ENCODE measurements at places on chromosomes 5 and 9.

- DNase-seq: no peak
Observed at GRCh38 chr5:135081240-135081639, 47.2 kb upstream of the PITX1 start.

DNA sequence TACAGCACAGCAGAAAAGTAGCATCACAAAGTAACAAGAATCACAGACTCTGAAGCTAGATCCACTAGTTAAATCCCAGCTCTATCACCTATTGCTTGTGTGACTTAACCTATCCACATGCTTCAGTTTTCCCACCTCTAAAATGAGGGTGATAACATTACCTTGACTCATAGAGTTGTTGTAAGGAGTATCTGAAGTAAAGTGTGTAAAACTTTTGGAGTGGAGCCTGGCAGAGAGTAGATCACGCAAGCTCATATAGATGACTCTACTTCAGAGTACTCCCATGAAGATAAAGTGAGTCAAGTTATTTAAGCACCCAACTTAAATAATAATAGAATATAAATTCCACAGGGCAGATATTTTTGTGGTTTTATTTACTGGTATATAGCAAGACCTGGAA, 94.5 kb upstream of the FER start:
- no peak for DNase-seq

- DNase-seq: no peak
Observed at GRCh38 chr9:33379666-33380389, 22.5 kb downstream of the AQP7 start.

- no peak for DNase-seq
Observed at GRCh38 chr9:93234600-93234999, 50.7 kb downstream of the WNK2 start.

DNA sequence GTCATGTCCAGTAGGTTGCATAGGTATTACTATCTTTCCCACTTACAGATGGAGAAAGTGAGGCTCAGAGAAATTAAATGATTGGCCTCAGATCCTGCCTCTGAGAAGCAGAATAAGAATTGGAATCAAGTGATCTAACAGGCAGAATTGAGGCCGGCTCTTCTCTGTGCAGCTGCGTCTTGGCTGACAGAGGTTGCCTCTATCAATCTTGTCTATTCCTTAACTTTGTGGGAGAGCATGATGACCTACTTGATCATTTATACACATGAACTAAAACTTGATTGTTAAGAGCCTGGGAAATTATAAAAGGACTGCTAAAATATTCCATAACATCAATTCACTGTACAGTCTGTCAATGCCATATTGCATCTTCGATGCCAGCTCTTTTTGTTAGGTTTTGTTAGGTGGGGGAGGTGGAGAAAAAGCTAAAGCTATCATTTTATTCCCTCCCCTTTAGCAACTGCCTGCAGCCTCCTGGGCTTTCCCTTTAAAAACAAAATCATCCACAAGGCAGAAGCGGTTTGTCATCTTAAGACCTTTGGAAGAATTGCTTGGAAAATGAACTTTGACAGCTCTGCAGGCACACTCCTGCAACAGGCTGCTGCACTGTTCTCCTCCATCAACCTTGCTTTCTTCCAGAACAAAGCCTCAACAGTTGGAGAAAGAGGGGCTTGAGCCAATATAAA, 247.4 kb downstream of the SMARCA2 start:
- no peak for DNase-seq

DNA sequence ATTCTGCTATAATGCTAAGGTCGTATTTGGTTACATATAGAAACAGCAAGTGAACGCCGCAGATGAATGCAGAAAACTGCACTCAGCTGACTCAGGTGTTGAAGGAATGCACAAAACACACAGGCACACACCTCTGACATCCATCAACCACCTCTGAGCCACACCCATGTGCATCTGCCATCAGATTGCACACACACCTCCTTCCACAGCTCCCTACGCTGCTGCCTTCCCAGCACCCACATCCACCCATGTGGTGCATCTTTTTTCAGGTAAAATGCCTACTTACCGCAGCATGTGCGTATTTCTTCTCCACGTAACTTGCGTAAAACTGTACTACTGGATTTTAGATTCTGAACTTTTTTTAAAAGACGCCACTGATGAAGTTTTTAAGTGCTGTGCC, 7.1 kb downstream of the STK10 start:
- no peak for DNase-seq

DNA sequence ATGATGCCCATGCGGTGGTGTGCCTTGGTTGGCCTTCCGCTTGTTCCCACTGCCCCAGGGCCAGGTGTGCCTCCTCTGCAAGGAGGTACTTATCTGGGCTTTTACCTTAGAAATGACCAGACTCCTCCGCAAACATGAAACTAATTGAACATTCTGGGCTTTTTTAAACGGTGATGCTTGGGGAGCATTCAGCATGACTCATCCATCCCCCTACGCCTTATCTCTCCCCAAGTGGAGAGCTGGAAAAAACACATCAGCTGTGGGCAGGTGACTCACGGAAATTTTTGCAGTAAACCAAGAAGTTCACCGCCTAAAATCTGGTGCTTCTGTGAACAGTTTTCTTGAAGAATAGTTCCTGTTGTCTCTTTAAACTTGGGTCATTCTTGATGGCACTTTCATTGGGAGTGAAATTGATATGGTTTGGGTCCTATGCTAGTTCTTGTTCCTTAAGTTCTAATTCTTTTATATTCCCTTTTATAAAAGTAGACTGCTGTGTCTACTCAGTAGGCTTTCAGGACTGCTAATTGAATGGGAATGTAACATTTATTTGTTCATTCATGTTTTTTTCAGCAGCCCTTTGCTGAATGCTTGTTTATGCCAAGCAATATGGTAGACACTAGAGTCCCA, 39.6 kb downstream of the SFXN1 start:
- peak; percentile 71 for DNase-seq

DNA sequence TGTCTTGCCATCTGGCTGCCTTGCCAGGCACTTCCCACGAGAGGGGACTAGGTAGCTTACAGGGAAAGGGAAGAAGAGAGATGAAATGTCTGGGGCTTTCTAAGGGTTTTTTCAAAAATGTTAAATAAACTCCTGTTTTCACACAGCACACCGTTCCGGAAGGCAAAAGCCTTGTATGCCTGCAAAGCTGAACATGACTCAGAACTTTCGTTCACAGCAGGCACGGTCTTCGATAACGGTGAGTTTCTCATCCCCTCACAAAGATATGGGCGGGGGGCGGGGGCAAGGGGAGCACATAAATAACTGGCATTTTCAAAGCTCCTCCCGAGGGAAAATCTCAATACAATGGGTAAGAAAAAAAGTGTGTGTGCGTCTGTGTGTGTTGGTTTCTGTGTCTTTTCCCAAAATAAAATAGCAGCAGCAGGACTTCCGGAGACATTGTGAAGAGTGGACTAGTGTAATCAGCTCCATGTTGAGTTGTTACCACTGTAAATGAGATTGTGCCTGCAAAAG, 189.6 kb downstream of the NR3C1 start:
- no peak for DNase-seq

DNA sequence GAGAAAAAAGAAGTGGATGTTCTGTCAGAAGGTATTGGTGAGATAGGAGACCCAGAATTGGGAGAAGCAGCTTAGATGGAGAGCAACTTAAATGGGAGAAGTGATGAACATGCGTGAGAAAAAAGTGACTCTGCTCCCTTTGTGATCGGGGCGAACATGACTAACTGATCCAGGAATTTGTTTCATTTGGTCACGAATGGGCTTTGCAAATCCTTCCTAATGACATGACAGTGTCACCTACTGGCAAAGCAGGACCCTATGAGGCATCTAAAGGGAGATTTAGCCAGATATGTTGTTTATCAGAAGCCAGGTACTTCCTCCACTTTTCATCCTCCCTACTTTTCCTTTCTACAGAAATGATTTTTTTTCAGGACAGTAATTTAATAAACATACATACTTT, 787.4 kb upstream of the RGMB start:
- DNase-seq: no peak

- no peak for DNase-seq
Observed at GRCh38 chr9:129773262-129774048, 20.6 kb upstream of the PTGES start.

GRCh38 chr9:3873818-3874217, 348.0 kb upstream of the RFX3 start:
- DNase-seq: no peak

GRCh38 chr5:6478793-6479192, 30.1 kb downstream of the UBE2QL1 start:
- no peak for DNase-seq

DNA sequence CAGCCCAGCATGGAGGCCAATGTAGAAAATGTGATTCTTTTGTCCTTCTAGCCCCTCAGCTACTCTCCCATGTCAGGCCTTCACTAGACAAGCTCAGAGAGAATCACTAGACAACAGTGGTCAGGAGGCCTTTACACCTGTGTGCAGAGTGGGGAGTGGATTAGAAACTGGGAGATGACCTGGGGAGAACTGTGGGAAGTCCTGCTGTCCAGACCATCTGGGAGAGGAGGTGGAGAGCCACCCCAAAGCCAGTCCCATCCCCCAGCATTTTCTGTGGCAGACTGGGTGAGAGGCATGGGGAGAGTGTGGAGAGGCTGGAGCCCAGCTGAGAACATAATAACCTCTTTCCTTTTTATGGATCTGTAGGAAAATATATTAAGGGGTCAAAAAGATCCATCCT, 452.0 kb upstream of the DMAC1 start:
- no peak for DNase-seq

GRCh38 chr5:29697785-29698414, 1495.6 kb upstream of the CDH6 start:
- DNase-seq: no peak

DNA sequence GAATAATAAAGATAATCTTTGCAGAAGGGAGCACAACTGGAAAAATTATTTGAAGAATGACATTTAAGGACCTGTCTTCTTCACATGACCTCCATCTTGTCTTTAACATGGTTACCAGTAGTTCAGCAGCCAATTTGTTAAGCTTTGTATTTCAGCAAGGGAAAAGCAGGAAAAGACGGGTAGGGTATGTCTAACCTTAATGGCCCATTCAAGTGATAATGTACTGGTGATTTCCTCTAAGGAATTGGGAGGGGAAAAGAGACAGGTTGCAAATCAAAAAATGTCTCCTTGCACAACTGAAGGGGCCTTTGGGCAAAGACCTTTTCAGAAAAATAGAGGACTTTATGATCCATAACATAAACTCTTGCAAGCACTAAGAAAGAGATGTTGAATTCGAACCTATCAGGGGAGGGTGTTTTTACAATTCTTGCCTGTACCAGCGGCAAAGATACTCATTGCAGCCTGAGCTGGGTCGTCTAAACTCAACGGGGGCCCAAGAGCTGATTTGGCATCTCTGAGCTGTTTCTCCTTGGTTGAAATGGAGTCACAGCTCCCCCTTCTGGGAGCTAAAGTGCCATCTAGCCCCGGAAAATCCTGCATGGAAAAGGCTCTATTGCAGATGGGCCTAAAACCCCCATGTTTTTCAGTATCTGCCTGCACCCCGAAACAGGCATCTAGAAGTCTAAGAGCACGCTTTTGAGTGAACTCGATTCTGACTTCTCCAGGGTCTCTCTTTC, 3.8 kb downstream of the BRINP1 start:
- no peak for DNase-seq

DNA sequence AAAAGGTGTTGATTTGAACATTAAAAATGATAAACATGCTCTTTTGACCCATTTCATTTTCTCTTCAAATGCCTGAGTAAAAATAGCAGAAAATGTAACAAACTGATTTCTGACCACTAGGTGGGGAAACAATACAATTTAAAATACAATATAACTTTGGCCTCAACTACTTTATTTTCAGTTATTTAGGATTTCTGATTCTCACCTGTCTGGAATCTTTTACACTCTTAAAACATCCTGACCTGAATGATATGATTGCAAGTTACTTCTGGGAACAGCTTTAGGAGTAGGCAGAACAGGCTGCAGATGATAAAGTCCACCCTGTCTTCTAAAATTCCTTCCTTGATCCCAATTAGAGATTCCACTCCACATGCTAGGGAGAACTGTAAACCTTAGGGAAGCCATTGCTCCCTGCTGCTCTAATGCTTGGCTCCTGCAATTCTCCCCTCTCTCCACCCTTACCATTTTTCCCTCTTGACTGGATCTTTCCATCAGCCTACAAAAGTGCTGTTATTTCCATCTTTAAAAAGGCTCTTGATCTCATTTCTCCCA, 70.3 kb downstream of the FYB1 start:
- DNase-seq: no peak

GRCh38 chr9:115690786-115691496, 462.6 kb upstream of the PAPPA start:
- DNase-seq: no peak

DNA sequence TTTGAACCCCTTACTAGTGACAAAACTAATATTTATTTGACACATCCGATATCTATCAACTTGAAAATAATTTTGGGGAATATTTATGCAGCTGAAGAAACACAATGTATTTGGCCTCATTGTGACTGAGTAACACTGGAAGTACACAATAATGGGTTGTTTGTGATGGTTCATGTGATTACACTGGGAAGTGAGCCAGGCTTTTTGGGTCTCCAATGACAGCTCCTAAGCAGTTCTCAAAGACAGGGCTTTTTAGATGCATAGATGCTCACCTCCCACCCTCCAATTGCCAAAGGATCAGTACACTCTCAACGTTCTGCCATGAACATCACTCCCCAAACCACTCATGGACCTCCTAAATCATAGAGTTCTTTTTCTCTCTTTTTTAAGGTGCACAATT, 170.0 kb downstream of the SLC24A2 start:
- DNase-seq: no peak

DNA sequence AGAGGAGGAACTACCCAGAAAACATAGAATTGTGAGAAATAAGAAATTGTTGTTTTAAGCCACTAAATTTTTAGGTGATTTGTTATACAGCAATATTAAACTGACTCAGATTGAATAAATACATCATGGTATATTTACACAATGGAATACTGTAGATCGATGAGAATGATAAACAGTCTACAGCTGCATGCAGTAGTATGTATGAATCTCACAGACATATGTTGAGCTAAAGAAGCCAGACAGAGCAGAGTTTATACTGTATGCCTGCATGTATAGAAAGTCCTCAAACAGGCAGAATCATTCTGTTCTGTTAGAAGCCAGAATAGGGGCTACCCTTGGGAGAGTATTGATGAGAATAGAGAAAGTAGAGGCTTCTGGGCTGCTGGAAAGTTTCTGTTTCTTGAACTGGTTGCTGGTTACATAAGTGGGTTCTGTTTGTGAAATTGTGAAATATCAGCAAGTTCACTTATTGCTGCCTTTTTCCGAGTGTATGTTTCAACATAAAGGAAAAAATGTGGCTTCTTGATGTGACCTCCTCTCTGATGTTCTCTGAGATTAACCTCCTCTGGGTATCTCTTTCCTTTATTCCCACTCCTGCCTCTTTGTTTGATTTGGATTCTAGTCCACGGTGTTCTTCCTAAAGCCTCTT, 9.6 kb downstream of the KIAA1958 start:
- no peak for DNase-seq

- peak; percentile 29 for DNase-seq
Observed at GRCh38 chr9:96150324-96151227, 151.4 kb downstream of the HSD17B3 start.

DNA sequence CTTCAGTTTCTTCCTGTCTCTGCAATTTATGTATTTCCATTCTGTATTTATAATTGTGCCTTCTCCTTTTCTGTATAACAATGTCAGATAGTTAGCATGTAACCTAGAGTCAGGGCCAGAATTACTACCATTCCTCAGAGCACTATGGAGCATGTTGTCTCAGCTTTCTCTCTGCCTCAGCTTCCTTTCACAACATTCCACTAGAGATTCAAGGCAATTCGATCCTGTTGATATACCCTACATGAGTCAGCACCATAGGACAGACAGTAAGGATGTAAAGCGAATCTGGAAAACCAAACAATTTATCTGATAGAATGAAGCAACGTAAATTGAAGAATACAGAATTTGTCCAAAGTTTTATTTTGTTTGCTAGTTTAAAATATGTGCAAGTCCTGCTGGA, 728.3 kb upstream of the SEMA6A start:
- DNase-seq: no peak

- DNase-seq: peak; percentile 38
Observed at GRCh38 chr9:126228781-126229444, 97.7 kb upstream of the MVB12B start.

Measured in stimulated activated CD8-positive, alpha-beta memory T cell treated with anti-CD3 and anti-CD28 coated beads, Interleukin-7, amount 100 ng/mL, for 24 hours (primary cell).